Pancreas (tissue), 10 donors: ENCODE measurements at places on chromosomes 5 and 9. TPM values are rescaled to one million over a fixed set of nuclear protein-coding genes. Genes with fewer than 3 reads are reported as not detected.

DNA sequence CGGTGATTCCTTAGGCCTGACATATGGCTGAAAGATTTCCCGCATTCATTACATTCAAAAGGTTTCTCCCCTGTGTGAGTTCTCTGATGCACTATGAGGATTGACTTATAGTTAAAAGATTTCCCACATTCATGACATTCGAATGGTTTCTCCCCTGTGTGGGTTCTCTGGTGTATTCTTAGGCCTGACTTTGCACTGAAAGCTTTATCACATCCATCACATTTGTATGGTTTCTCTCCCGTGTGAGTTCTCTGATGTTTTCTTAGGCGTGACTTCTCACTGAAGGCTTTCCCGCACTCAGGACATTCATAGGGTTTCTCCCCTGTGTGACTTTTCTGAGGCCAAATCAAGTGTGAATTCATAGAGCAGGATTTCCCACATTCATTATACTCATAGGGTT is 35.8 kb downstream of the ZNF782 start:
- no peak for DNase-seq

DNA sequence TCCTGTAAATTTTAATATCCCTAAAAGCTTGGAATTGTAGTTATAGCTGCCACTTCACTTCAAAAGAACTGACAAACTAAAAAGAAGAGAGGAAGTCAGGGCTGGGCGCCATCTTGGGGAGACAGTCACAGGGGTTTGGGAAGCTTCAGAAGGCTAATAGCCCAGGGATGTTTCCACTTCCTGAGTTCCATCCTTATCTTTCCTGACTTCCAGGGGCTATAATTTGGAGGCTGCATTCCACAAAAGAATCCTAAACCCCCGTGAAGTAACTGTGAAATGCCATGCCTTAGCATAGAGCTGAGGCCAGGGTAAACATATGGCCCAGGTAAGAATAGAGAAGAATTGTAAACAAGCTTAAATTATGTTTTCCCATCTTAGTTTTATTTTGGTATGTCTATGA is 75.4 kb upstream of the LPAR1 start:
- DNase-seq = no peak

DNA sequence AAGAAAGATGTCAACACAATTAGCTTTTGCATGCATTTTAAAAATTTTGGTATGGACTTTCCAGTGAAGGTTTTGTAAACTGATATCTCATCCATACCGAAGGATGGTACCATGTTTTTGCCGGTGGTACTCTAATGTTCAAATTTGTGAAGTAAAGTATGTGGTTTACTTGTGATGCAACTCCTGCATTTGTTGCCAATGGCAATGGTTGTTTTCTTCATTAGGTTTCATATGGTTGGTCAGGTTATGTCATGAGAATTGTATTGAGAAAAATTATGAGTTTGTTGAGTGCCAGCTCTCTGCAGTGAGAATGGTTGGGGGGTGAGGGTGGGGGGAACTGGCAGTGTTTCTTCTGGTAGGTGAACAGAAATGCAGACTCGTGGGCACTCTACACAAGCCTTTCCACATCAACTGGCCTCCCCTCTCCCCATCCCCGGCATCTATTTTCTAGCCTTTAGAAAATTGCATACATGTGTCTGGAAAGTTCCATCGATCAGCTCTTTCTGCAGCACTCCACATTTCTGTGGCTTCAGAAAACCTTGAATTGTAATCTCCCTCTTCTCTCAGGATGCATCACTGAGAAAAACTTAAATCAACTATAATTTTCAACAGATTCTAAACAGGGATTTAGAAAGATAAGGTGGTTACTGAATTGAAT is 107.7 kb downstream of the PDE4D start:
- DNase-seq = no peak

DNA sequence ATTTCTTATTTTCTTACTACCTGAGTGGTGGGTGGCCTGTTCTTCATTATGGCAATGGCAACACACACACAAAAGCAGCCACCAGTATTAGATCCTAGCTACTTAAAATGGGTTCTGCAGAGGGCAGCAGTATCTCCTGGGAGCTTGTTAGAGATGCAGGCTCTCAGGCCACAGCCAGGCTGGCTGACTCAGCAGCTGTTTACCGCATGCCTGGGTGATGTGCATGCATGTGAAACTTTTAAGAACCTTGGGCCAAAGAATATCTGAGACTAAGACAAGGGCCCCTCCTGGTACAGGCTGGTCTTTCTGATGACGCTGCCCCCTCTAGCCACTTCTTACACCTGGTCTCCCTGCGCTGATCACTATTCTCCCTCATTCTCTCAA is 399.0 kb downstream of the MED10 start:
- no peak for DNase-seq

- DNase-seq = no peak
These were observed 58.9 kb upstream of the COL15A1 start for GRCh38 chr9:98884849-98885248.

The ADAMTS13 gene
- total RNA-seq = 1.5 TPM

GRCh38 chr9:21533597-21533996 is 51.5 kb upstream of the IFNE start:
- DNase-seq = no peak
